Common myeloid progenitor, CD34-positive (primary cell): ENCODE measurements at places on chromosomes 3 and 15.

DNA sequence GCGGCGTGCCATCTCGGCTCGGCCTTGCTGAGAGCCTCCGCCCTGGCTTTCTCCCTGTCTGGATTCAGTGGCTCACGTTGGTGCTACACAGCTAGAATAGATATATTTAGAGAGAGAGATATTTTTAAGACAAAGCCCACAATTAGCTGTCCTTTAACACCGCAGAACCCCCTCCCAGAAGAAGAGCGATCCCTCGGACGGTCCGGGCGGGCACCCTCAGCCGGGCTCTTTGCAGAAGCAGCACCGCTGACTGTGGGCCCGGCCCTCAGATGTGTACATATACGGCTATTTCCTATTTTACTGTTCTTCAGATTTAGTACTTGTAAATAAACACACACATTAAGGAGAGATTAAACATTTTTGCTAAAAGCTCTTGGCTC lies 54.1 kb downstream of the PLXNA1 start:
- no peak for DNase-seq

DNA sequence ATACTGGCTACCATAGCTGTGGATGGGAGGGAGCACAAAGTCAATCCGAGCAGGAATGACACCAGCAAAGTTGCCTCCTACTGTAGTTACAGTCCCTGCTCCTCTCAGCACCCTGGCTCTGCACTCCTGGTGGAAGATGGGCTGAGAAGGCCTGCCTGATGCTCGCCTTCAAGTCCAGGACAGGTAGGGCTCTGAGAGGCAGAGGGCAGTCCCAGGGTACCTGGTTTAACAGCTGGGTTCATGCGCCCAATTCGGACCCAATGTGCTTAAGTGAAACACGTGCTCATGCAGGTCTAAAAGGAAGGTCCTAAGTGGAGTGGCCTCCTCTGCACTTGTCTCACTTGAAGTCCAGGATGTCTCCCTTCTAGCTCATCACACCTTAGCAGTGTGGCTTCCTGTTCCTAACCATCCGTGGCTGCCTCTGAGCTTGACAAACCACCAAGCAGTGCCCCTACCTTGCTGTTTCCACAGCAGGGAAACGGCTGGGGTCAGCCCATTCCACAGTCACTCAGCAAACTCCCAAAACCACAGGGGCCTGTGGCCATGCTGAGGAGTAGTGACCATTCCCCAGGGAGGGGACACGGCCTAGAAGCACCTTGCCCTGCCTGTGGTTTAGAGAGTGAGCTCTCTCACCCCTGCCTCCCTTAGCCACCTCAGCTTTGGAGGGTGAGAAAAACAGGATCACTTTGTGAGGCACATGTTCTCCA lies 3.9 kb upstream of the MUSTN1 start:
- DNase-seq, result no peak

DNA sequence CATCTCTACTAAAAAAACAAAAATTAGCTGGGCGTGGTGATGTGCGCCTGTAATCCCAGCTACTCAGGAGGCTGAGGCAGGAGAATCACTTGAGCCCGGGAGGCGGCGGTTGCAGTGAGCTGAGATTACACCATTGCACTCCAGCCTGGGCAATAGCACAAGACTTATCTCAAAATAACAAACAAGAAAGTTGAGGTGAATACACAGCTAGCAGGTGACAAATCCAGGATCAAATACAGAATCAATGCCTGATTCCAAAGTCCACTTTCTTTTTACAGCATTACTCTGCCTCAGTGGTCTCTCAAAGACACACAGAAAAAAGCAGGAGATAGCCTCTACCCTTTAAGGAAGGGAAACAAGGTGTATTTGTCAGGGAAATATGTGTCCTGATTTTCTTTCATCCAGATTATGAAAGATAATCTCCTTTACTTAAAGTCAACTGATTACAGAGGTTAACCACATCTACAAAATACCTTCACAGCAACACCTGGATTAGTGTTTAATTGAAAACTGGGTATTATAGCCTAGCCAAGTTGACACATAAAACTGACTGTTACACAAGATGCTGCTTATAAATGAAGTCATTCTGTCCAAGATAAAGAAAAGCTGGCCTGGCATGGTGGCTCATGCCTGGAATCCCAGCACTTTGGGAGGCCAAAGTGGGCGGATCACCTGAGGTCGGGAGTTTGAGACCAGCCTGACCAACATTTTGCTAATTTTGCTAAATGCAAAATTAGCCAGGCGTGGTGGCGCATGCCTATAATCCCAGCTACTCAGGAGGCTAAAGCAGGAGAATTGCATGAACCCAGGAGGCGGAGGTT lies 4.0 kb upstream of the SLC25A38 start:
- no peak for DNase-seq

- DNase-seq, result no peak
Observed at GRCh38 chr3:163622384-163622783, 1455.9 kb downstream of the SI start.

DNA sequence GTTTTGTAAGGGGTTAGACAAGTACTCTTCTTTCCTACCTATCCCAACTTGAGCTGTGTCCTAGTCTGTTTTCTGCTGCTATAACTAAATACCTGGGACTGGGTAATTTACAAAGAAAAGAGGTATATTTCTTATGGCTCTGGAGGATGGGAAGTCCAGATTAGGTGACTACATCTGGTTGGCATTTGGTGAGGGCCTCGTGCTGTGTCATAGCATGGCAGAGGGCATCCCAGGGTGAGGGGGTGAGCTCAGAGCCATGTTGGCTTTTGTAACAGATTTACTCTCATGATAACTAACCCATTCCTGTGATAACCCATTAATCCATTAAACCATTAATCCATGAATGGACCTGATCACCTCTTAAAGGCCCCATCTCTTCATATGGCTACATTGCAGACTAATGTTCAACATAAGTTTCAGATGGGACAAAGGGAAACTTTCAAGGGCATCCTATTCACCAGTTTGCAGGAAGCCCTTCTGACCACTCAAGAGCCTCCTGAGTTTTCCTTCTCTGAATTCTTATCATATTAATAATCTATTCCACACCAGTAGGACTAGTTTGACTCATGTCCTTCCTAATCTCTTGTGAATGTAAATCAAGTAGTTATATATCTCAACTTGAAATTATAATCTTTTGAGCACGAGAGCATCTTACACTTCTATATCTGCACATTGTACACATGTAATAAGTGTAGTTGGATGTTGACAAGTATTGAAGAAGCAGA lies 185.7 kb upstream of the ZPLD1 start:
- no peak for DNase-seq
